OCI-LY7 (cell line): ENCODE measurements at places on chromosomes 3 and 15. TPM values are rescaled to one million over a fixed set of nuclear protein-coding genes. Genes with fewer than 3 reads are reported as not detected.

GOLGA6C gene
- not detected in 2 replicates for total RNA-seq

ENTPD3 gene
- not detected in 2 replicates for total RNA-seq

EPHB1 gene
- total RNA-seq: 1.3 and 1.9 TPM in 2 replicates

POLG gene
- 91.6 and 93.7 TPM in 2 replicates for total RNA-seq

LTF gene
- not detected in 2 replicates for total RNA-seq

SNX4 gene
- 33.5 and 38.9 TPM in 2 replicates for total RNA-seq

ITIH3 gene
- not detected in 2 replicates for total RNA-seq

NIPA2 gene
- total RNA-seq: 78.1 and 96.1 TPM in 2 replicates

GP5 gene
- total RNA-seq: not detected in 2 replicates

TRAT1 gene
- not detected in 2 replicates for total RNA-seq

NCKIPSD gene
- total RNA-seq: 33.9 and 39.9 TPM in 2 replicates

SI gene
- total RNA-seq: not detected in 2 replicates

FANCD2OS gene
- total RNA-seq: not detected in 2 replicates

ZDHHC23 gene
- 44.4 and 51.9 TPM in 2 replicates for total RNA-seq

GCSAM gene
- 195 and 247 TPM in 2 replicates for total RNA-seq

DUOX1 gene
- not detected in 2 replicates for total RNA-seq

CASR gene
- 0.04 TPM in 1 of 2 replicates, not detected in the other for total RNA-seq

LRRC31 gene
- total RNA-seq: not detected in 2 replicates

CPB1 gene
- total RNA-seq: not detected in 2 replicates

MAP1A gene
- total RNA-seq: 2.7 and 3.3 TPM in 2 replicates
